Progenitor cell of endocrine pancreas (in vitro differentiated cells): ENCODE measurements at places on chromosomes 6 and 20.

- peaks cover 7% of the 10 kb centered on the region for H3K36me3 ChIP-seq
- H3K27ac ChIP-seq = peak overlapping the region; percentile 99
Observed at GRCh38 chr6:28863604-28864325, 60.0 kb downstream of the TRIM27 start.

DNA sequence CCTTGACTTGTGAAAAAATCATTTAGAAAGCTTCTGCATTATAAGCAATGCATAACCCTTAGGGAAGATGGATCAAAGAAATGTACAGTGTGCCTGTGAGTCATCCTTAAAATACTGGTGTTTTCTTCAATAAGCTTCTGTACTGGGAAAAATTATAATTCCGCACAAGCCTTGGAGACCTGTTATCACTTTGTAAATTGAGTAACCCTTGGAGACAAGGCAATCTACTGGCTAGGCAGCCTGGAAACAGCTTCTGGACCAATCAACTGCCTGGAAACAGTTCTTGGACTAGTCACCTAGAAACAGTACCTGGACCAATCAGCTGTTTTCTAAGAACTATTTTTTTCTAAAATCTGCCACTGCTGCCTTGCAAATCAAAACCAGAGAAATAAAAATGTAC is 25.8 kb upstream of the RNGTT start:
- no peaks in the 10 kb centered on the region for H3K36me3 ChIP-seq
- H3K27me3 ChIP-seq = no peaks in the 10 kb centered on the region
- peaks cover 10% of the 10 kb centered on the region for H3K4me1 ChIP-seq
- DNase-seq = no peak
- no peak overlapping the region for H3K27ac ChIP-seq

DNA sequence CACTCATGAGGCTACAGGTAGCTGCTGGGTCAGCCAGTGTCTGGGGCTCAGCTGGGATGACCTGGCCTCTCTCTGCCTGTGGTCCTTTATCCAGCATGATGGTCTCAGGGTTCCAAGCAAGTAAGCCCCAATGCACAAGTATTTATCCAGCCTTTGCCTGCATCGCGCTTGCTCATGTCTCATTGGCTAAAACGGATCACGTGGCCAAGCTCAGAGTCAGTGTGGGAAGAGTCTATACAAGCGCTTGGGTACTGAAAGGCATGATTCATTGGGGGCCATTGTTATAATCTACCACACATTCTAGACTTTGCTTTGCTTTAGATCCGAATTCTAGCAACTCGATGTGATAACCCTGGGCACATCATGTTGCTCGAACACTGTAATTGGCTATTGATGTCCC is 48.3 kb downstream of the PPP1R16B start:
- H3K36me3 ChIP-seq = no peaks in the 10 kb centered on the region
- H3K27ac ChIP-seq = no peak overlapping the region
- DNase-seq = no peak
- peaks cover 3% of the 10 kb centered on the region for H3K27me3 ChIP-seq

DNA sequence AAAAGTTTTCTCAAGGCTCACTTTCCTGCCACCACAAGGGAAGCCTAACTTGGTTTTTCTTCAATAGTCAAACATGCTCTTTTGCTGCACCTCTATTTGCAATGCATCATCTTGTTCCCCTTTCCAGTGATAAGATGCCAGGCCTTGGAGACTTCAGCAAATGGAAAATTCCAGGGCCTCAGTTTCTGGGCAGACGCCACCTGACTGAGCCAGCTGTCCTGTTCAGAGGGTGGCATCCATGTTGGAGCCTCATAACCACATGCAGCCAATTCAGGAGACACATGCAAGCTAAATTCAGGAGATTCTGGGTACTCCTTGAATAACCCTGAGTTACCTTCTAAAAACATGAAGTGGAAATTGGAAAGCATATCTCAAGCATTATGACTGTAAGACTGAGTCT is 285.6 kb upstream of the RNF24 start:
- no peaks in the 10 kb centered on the region for H3K4me1 ChIP-seq
- no peak overlapping the region for H3K4me3 ChIP-seq
- H3K36me3 ChIP-seq = no peaks in the 10 kb centered on the region
- DNase-seq = no peak

- H3K27ac ChIP-seq = peak overlapping the region; percentile 68
- peaks cover 23% of the 10 kb centered on the region for H3K4me1 ChIP-seq
- H3K36me3 ChIP-seq = no peaks in the 10 kb centered on the region
- no peak overlapping the region for H3K4me3 ChIP-seq
- DNase-seq = no peak
- peaks cover 3% of the 10 kb centered on the region for H3K27me3 ChIP-seq
Observed at GRCh38 chr6:33610779-33611732, 10.1 kb upstream of the ITPR3 start.

DNA sequence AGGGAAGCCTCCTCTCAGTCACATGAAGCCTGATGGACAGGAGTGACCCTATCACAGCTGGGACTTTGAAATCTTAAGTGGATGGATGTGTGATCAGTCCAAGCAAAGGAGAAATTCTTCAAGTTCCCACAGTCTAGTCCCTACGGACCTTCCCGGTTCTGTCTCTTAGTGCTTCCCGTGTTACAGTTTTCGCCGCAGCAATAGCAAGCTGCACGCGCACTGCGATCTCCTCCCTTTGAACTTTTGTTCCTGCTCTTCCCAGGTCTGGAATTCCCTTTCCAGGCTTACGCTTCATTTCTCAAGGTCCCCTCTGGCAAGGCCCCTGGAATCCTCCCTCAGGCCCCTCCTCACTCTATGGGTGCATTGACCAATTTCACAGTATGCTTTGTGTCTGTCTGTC is 89.2 kb downstream of the VEGFA start:
- H3K36me3 ChIP-seq = no peaks in the 10 kb centered on the region
- H3K27ac ChIP-seq = no peak overlapping the region
- H3K4me3 ChIP-seq = no peak overlapping the region
- peaks cover 35% of the 10 kb centered on the region for H3K4me1 ChIP-seq
- no peaks in the 10 kb centered on the region for H3K27me3 ChIP-seq

GRCh38 chr20:57114290-57115005 is 152.0 kb downstream of the BMP7 start:
- peaks cover 10% of the 10 kb centered on the region for H3K27me3 ChIP-seq
- DNase-seq = no peak
- no peak overlapping the region for H3K4me3 ChIP-seq
- H3K27ac ChIP-seq = no peak overlapping the region
- H3K4me1 ChIP-seq = peaks cover 4% of the 10 kb centered on the region
- H3K36me3 ChIP-seq = no peaks in the 10 kb centered on the region

- no peak overlapping the region for H3K4me3 ChIP-seq
- H3K4me1 ChIP-seq = peaks cover 14% of the 10 kb centered on the region
- peaks cover 28% of the 10 kb centered on the region for H3K27me3 ChIP-seq
- H3K27ac ChIP-seq = no peak overlapping the region
Observed at GRCh38 chr6:170012037-170012330, 260.6 kb downstream of the ERMARD start.

DNA sequence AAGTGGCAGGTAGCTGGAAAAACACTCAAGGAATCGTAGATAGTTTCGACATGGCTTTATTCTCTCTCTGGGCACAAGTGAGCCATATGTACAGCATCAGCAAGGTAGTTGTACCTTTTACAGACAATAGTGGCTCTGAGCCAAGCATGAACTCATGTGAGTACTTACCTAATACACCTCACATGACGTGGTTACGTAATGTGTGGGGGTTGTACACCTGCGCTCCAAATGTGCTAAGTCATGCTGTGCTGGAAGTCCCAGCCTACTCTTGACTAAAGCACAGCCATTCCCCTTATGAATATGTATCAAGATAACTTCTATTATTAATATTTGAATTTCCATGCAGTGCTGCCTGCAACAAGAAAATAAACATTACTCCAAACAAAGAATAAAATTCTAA is 78.8 kb upstream of the HMGN3 start:
- no peaks in the 10 kb centered on the region for H3K36me3 ChIP-seq
- no peak overlapping the region for H3K27ac ChIP-seq
- no peak overlapping the region for H3K4me3 ChIP-seq
- H3K27me3 ChIP-seq = no peaks in the 10 kb centered on the region

DNA sequence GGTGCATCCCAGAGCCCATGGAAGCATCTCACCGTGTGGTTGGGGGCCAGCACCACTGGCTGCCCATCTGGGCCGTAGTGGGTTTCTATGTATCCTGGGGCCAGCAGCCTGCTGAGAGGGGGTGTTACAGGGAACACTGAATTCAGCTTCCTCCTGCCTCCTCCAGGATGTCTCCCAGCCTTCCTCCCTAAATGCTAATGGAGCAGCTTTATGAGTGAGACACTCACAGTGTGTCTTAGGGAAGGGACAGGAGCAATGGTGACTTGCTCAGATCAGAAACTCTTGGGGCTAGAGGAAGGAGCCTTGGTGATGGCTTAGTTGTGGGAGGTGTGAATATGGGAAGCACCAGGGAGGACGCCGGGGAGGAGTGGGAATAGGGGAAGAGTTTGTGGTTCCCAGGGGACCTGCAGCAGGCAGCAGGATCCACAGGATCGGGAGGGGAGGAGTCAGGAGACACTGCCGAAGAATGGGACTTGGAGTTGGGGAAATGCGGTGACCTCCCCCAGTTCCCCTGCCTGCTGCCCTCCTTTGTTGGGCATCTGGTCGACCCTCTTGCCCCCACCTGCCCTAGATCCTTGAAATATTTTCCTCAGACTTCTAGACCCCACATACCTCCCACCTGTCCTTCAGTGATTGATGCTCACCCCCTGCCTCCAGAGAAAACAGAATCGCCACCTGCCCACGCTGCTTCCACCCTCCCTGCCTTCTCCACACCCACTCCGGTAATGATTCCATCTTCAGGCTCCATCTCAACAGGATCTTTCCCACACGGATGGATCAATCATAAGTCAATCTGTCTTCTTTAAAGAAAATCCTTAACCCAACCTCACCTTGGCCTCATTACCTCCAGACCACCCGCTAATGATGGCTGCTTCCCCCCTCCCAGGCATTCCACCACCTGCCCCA is 6.6 kb downstream of the ADAM33 start:
- no peak overlapping the region for H3K27ac ChIP-seq
- H3K4me3 ChIP-seq = no peak overlapping the region
- H3K27me3 ChIP-seq = peaks cover 71% of the 10 kb centered on the region
- H3K4me1 ChIP-seq = peaks cover 1% of the 10 kb centered on the region
- H3K36me3 ChIP-seq = no peaks in the 10 kb centered on the region

GRCh38 chr6:168046696-168047095 is 32.3 kb downstream of the FRMD1 start:
- H3K4me3 ChIP-seq = no peak overlapping the region
- no peaks in the 10 kb centered on the region for H3K27me3 ChIP-seq
- no peak for DNase-seq
- H3K27ac ChIP-seq = no peak overlapping the region

- H3K4me3 ChIP-seq = no peak overlapping the region
- H3K36me3 ChIP-seq = peaks cover 2% of the 10 kb centered on the region
- H3K27me3 ChIP-seq = no peaks in the 10 kb centered on the region
- H3K4me1 ChIP-seq = no peaks in the 10 kb centered on the region
Observed at GRCh38 chr6:5532941-5533340, 271.6 kb downstream of the FARS2 start.

- H3K27ac ChIP-seq = peak overlapping the region; percentile 53
- peaks cover 46% of the 10 kb centered on the region for H3K4me1 ChIP-seq
- DNase-seq = no peak
- H3K36me3 ChIP-seq = peaks cover 2% of the 10 kb centered on the region
- no peaks in the 10 kb centered on the region for H3K27me3 ChIP-seq
Observed at GRCh38 chr6:7132398-7133035, 24.8 kb downstream of the RREB1 start.

GRCh38 chr20:10047427-10047826 is 12.6 kb downstream of the ANKEF1 start:
- peaks cover 7% of the 10 kb centered on the region for H3K36me3 ChIP-seq
- DNase-seq = no peak
- H3K27ac ChIP-seq = peak overlapping the region; percentile 54
- H3K27me3 ChIP-seq = no peaks in the 10 kb centered on the region
- no peak overlapping the region for H3K4me3 ChIP-seq

GRCh38 chr20:51797357-51798025 is 4.8 kb downstream of the SALL4 start:
- H3K4me3 ChIP-seq = peak overlapping the region; percentile 62
- H3K27ac ChIP-seq = peak overlapping the region; percentile 83
- no peak for DNase-seq
- H3K27me3 ChIP-seq = no peaks in the 10 kb centered on the region

GRCh38 chr6:122079916-122080315 is 319.5 kb upstream of the HSF2 start:
- no peak for DNase-seq
- no peaks in the 10 kb centered on the region for H3K27me3 ChIP-seq
- H3K4me3 ChIP-seq = no peak overlapping the region
- no peak overlapping the region for H3K27ac ChIP-seq

DNA sequence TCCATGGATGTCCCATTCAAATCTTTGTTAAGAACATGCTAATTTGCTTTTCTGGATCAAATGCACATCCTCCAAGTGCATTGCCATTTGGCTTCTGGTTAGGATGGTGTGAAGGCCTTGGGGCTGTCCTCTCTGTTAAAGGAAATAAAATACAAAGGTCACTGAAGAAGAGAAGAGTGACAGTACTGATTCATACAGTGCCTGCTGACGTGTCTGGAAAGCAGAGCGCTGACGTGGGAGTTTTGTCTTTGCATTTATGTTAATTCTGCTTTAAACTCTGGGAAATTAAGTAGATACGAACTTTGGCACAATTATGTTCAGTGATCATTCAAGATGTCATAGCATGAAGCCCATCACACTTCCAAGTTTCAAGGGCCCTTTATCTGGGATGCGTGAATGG is 33.2 kb downstream of the SYNDIG1 start:
- no peak for DNase-seq
- peak overlapping the region; percentile 80 for H3K27ac ChIP-seq
- no peak overlapping the region for H3K4me3 ChIP-seq
- H3K36me3 ChIP-seq = no peaks in the 10 kb centered on the region
- peaks cover 19% of the 10 kb centered on the region for H3K27me3 ChIP-seq

DNA sequence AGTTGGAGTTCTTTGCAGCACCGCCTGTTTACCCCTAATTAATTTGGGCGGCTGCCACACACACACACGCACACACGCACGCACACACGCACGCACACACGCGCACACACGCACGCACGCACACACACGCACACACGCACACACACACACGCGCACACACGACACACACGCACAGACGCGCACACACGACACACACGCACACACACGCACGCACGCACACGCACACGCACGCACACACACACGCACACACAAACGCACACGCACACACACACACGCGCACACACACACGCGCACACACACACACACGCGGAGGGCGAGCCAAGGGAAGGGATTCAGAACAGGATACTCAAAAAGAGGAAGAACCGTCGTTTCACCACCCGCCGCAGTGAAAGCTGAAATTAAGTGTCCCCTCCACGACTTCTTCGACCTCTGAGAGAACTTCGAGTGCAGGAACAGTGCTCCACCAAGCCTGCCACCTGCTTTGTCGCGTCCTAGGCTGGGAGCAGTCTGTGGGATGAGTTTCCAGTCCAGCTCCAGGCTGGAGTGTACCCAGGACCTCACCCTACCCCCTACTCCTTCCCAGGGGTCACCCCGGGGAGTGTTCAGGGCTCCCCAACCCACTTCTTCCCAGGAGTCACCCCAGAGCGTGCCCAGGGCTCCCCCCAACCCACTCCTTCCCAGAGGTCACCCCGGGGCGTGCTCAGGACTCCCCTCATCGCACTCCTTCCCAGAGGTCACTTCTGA is 1.1 kb downstream of the RNASET2 start:
- H3K27me3 ChIP-seq = peaks cover 25% of the 10 kb centered on the region
- H3K4me1 ChIP-seq = peaks cover 7% of the 10 kb centered on the region
- H3K27ac ChIP-seq = peak overlapping the region; percentile 92
- peak overlapping the region; percentile 74 for H3K4me3 ChIP-seq
- H3K36me3 ChIP-seq = peaks cover 10% of the 10 kb centered on the region
